ENCODE measurements at places on chromosomes 6 and 20. TPM values are rescaled to one million over a fixed set of nuclear protein-coding genes. Genes with fewer than 3 reads are reported as not detected.

STMND1 gene
- total RNA-seq: not detected

C20orf96 gene
- 8.1 TPM for total RNA-seq

FRK gene
- total RNA-seq: 2.9 TPM

RAD21L1 gene
- not detected for total RNA-seq

EPHA7 gene
- total RNA-seq: 0.96 TPM

SMLR1 gene
- total RNA-seq: not detected

RNF182 gene
- total RNA-seq: 8.1 TPM

EPB41L1 gene
- 25.0 TPM for total RNA-seq

DNA sequence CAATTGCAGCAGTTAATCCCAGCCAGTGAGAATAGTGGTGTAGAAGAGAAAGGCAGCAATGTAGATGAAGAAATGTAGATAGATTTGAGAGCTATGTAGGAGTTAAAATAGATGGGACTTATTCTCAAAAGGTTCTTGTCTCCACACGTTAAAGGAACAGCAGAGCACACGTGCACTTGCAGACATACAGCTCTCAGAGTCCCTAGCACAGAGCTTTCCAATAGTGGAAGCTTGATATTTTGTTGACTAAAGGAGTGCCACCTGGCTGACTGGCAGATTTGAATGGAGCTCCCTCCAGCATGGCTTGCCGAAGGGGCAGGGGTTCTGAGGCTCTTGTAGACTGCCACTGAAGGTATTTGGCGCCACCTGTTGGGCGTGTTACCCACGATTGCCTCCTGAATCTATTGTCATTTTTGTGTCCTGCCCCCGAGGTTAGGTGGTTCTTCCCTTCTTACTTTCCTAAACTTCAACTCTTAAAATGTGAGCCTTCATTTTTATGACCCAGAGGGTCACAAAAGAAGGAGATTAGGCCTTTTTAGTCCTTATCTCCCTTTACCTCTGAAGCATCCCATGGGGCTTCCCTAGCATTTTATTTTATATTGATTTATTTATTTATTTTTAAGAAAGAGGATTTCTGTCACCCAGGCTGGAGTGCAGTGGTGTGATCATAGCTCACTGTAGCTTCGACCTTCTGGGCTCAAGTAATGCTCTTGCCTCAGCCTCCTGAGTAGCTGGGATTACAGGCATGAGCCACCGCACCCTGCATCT lies 16.4 kb downstream of the BRD2 start:
- peak; percentile 55 for DNase-seq

- DNase-seq: no peak
Observed at GRCh38 chr6:26103141-26103769, 16.0 kb downstream of the HFE start.

GRCh38 chr6:98136333-98136732 lies 698.0 kb upstream of the POU3F2 start:
- no peak for DNase-seq

DNA sequence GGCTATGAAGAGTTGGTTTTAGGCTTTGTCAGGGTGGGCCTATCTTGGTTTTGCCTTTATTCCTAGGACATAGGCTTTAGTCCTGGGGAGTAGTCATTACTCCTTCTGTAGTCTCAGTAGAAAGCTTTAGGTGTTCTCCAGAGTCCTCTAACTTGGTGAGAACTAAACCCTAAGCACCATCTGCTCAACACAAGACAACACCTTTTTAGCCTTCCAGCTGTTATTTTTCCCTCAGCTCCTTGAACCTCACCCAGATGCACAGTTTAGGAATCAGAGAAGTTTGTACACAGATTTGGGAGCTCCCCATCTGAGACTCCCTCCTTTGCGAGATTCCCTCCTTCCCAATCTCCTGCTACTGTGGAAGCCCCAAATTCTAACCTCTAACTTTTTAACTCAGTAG lies 141.3 kb downstream of the QRSL1 start:
- DNase-seq: no peak

GRCh38 chr6:25424303-25424702 lies 145.1 kb downstream of the CARMIL1 start:
- no peak for DNase-seq

DNA sequence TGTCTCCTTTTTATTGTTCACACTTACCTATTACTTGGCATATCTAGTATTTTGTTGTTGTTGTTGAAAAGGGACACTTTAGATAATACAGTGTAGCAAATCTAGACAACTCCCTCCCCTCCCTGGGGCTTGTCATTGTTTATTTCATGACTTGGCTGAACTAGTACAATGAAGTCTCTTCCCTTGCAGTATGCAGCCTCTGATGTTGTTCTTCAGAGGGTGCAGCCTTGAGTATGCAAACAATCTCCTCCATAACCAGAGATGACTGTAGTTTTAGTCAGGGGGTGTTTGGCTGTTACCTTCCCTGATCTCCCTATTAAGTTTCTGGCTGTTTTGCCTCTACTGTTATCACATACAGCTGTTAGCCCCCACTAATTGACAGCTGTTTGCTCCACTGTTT lies 315.4 kb upstream of the RUNX2 start:
- DNase-seq: no peak

DNA sequence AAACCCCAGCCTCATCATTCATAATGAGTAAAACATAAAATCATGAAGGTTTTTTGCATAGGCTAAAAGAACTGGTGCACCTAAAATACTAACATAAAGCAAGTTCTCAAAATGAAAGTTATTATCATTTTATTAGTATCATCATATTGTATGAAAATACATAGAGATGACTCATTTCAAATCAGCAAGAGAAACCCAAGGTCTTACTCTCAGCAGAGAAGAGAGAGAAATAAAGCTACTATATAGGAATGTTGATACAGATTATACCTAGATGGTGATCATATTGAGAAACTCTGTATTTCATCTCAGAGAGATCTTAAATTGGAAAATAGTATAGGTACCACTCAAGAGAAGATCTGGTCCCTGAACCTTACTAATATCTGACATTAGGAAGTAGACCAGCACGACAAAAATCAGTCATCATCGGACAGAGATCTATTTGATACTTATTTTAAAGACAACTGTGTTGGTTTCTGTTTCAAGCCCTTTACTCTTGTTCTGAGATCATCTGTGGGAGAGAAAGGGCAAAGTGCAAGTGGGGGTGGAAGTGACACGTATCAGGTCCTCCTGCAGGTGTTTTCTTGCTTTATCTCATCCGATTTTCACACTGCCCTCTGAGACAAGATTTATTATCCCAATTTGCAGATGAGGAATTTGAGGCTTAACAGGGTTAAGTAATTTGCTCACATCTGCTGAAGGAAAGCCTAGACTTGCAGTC lies 532.3 kb downstream of the MAFB start:
- no peak for DNase-seq

DNA sequence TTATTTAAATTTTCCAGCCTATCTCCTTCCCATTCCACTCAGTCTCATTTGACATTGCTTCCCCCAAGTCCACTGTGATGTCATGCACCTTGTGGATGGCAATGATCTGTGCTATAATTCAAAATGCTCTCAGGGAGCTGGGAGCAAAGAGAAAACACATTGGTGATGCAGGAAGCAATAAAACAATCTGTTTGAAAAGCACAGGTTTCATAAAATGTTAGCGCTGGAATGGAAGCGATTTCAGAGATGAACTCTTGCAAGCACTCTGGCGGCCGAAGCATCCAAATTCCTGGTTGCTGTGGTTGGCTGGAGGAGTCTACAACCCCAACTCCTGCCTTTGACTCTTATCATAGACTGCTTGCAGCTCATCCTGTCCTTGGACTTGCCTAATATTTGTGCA lies 167.0 kb downstream of the GMPR start:
- DNase-seq: no peak

DNA sequence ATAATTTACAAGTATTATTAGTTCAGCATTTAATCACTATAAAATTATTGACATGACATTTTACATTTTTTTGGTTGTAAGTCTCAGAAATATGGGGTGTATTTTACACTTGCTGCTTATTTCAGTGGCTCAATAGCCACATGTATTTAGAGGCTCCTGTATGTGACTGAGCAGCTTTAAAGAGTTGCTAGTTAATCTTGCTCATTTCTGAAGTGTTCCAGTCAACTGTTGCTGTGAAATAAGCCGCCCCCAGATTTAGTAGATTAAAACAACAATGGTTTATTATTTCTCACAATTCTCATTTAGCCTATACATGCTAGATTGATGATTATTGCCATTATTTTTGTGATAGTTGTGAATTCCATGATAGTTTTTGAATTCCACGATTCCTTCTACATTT lies 23.0 kb downstream of the CD109 start:
- no peak for DNase-seq

GRCh38 chr6:6697620-6698019 lies 109.1 kb downstream of the LY86 start:
- no peak for DNase-seq

DNA sequence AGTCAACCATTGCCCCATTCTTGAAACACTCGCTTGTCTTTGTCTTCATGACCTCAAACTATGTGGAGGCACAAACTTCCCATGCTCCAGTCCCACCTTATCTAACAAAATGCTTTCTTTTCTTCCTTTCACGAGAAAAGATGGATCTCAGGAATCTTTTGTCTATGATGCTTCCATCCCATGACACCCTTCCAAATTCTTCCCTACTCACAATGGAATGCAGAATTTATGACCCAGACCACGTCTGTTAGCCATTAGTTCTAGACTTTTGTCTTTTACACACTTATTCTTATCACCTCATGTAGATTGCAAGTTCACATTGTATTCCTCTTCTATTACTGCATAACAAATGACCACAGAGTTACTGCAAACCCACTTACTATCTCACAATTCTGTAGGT lies 24.2 kb upstream of the LAMP5 start:
- no peak for DNase-seq

DNA sequence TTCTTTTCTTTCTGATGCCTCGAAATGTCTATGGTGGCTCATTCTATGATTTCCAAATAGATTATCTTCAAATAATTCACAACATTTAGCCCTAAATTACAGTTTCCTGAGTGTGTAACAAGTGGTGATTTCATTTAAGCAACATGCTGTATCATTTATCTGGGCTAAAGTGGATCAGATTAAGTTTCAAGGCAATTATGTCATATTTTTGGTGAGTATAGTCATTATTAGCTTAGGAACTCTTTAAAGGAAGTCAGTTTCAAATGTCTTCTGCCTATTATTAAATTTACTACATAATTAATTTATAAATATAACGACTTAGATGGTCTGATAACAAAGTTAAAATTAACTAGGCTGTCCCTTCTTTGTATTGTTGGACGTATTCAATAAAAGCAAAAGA lies 847.9 kb upstream of the FLRT3 start:
- no peak for DNase-seq

DNA sequence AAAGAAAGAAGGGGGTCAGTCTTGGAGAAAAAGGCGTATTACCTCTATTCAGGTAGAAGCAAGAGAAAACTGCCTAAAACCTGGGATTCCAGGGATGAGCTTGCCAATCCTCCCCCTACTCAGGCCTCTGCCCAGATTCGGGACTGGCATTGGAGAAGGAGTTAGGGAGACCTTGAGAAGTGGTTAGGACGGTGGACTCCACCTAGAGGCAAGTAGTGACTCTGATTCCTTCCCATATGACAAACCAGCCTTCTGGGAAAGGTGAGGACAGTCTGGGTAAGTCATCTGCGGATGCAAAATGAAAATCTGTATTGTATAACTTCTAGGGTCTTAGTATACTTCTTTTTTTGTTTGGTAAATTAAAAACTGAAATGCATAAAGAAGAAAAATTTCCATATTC lies 43.8 kb downstream of the SLX4IP start:
- DNase-seq: no peak
